ENCODE measurements at places on chromosomes 1 and 21. TPM values are rescaled to one million over a fixed set of nuclear protein-coding genes. Genes with fewer than 3 reads are reported as not detected.

DNA sequence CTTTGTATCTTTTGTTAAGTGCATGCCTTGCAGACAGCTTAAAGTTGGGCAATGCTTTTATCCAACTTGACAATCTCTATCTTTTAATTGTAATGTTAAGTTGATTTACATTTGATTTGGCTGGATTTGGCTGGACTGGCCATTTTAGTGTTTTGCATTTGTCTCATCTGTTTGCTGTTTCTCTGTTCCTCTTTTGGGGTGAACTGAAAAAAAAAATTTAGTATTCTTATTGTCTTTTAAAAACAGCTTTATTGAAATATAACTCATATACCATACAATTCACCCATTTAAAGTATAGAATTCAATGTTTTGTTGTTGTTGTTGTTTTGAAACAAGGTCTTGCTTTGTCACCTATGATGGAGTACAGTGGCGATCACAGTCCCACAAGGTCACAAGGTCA lies 34.4 kb downstream of the DIPK1A start:
- DNase-seq = no peak

CD48 gene
- total RNA-seq = not detected

DNA sequence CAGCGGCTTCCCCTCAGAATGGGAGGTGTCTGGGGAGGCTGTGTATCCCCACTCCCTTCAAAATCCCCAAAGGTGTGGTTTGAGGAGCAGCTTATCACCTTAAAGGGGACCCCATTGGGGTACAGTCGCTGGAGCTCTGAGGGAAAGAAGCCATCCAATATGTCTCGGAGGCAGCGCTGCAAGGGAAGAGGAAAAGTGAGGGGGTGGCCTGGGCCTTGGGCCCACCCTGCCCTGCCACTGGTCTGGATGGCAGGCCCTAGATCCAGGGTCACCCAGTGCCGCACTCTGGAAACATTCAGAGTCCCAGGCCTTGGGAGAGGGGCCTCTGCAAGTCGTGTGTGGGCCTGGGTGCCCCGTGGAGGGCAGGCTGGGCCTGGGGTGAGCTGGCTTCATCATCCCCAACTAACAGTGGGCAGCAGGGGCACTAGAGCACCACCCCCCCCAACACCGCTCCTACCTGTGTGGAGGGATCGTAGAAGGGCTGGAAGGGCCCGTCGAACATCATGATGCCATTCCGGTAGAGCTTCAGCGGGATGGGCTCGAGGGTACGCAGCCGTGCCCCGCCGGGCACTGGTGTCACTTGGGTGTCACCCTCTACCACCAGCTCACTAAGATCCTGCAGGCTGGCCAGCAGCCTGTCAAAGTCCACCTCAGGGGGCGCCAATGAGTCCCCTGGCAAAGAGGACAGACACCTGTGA lies 5.6 kb downstream of the SH3BGRL3 start:
- DNase-seq = no peak

GRCh38 chr1:184900507-184900906 lies 73.8 kb downstream of the NIBAN1 start:
- no peak for DNase-seq

GRCh38 chr1:115184951-115185331 lies 95.6 kb upstream of the TSPAN2 start:
- DNase-seq = no peak

PACC1 gene
- total RNA-seq = 36.3 TPM

DNA sequence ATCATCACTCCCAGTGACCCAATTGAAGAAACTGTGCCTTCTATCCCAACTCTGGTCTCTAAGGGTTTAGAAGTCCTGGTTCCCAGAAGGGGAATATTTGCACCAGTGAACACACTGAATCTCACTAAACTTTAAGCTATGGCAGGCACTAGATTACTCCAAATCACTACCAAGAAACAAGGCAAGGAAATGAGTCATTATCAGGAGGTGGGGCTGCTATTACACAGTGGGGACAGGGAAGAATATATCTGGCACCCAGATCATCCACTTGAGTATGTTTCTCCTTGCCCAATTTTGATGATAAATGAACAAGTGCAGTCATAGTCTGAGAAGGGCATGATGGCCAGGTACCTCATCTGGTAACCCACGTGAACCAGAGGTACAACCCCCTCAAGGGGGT lies 7.0 kb downstream of the MRPL9 start:
- DNase-seq = no peak

SELENOF gene
- total RNA-seq = 112 TPM

- no peak for DNase-seq
These were observed 22.8 kb downstream of the DDR2 start for GRCh38 chr1:162654915-162655620.

- no peak for DNase-seq
These were observed 1.7 kb downstream of the ACBD6 start for GRCh38 chr1:180500689-180501088.

DNA sequence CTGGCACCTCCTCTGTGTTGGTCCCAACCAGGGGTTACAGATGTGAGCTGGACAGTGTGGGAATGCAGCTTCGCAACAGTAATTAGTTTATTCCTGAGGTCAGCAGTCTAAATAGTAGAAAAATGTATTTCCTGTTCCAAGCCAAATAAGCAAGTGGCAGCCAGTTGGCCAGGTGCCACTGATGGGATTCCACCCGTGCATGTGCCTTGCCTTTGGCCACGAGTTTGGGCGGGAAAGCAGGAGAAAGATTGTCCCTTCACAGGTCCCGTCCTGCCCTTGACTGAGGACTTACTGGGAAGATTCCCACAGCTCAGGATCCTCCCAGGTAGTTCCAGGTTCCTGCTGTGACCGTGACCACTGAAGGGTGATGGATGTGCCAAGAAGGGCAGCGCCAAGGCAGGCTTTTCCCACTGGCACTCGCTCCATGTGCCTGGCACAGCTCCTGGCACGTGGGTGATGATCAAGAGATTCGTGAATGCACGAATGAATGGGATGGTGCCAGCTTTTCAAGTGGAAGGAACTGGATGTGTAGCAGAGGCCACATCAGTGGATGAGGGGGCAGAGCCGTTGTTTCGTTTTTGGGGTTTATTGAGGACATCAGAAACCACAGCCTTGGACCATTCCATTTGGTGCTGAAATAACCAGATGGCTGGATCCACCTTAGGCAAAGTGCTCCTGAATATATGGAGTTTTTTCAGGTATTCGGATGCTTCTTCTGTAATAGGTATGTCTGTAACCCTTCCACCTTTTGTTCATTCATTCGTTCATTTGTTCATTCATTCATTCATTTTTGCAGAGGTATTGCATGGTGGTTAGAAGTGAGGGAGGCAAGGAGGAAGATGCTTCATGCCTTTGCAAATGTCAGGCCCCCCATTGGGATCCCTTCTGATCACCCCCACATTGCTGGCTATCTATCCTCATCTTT lies 62.4 kb upstream of the WNT4 start:
- DNase-seq = no peak

GRCh38 chr21:41369105-41369919 lies 7.5 kb downstream of the MX2 start:
- DNase-seq = no peak

DNA sequence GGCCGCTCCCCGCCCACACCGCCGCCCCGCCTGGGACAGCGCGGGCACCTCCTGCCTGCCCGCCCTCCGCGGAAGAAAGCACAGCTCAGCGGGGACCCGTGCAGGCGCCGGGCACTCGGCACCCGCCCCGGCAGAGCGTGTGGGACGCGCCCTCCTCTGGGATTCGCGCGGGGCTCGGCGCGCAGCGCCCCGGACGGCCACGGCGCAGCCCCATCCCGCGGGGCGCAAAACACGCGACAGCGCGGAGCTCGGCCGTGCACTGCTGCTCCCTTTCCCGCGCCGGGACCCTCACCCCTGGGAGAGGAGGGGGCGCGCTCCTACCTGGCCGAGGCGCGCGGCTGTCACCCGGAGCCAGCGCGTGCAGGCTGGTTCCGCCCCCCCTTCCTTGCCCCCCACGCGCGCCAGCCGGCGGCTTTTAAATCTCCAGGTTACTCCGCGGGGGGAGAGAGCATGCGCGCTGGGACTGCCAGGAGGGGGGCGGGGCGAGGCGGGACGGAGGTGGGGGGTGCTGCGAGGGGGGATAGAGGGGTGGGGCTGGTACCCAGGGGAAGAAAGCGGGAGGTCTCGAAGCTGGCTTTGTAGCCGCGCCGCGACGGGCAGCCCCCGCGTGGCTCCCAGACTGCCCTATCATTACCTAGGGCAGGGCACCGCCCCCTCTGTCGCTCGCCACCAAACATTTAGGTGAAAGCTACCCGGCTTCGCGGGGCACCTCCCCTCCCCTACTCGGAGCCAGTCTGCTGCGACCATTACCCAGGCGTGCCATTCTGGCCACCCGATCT lies at the start of gene SLC45A3:
SLC45A3 (minus strand) TSS at position 437 of the 779 bp plus-strand sequence. CDS start 15,853 bp downstream, outside the sequence.
- DNase-seq = no peak

WARS2 gene
- 9.5 TPM for total RNA-seq

GRCh38 chr1:225674381-225674780 lies 21.5 kb upstream of the ENAH start:
- DNase-seq = no peak

RXRG gene
- total RNA-seq = not detected

GFI1 gene
- 0.35 TPM for total RNA-seq

DNA sequence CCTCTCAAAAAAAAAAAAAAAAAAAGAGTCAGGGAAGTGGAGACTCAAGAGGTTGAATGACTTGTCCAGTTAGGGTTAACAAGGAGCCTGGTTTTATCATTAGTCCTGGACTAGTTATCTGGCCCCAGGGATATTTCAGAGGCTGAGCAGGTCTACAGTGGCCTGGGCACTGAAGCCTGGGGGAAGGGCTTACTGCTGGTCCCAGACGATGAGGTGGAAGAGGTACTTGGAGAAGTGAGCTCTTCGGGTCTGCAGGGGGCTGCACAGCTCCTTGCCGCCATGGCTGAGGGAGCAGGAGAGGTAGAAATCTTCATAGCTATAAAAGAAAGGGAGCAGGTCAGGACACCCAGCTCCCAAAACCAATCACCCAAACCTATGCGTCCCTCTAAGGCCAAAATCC lies 40.1 kb downstream of the PIK3C2B start:
- DNase-seq = no peak

KRTAP15-1 gene
- not detected for total RNA-seq

FAM131C gene
- 0.87 TPM for total RNA-seq

DNA sequence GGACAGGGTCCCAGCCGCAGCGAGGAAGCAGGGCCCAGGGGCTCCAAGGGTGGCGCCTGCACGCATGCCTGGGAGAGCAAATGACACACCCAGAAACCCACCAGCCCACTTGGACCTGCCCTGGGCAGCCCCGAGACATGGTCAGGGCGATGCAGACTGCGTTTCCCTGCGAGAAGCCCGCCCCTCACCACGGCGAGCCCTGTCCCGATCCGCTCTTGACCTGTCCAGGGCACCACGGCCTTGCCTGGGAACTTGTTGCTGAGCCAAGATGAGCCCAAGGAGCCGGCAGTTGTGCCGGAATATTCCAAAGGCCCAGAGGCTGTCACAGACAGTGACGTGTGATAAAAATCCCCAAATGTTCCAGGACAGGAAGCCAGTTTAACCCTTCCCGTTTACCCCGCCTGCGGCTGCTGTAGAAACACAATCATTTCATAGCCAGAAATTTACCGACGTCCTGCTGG lies 78.1 kb downstream of the SIK1 start:
- no peak for DNase-seq

DNA sequence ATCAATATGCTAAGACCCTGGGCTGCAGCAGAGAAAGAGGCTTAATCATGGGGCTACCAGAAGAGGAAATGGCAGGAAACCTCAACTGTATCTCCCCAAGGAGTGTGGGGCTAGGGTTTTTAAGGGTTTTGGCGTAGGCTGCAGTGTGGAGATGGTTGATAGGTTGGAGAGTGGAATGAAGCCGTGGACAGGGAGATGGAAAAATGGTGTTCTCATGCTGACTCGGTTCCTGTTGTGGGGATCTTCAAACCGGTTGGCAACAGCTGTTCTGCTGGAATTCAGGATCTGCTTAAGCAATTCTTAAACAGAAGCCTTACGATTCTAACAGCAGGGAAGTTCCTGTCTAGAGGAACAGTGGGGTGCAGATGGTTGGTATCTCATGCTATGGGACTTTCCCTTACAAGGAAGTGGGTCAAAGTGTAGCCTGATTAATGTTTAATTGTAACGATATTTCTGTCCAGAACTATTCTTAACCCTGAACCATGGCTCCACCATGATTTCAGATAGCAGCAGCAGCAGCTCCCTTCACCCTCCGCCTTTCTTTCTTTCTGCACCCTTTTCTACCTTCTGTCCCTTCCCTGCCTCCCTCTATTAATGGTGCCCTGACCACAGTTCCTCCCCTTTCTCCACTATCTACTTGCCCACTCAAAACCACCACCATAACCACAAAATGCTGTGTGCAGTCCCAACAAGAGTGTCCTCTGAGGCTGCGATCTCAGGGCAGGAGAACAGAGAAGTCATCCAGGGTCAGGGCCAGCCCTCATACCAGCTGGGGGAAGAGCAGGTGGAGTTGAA lies 30.8 kb downstream of the RSPH1 start:
- no peak for DNase-seq

DNA sequence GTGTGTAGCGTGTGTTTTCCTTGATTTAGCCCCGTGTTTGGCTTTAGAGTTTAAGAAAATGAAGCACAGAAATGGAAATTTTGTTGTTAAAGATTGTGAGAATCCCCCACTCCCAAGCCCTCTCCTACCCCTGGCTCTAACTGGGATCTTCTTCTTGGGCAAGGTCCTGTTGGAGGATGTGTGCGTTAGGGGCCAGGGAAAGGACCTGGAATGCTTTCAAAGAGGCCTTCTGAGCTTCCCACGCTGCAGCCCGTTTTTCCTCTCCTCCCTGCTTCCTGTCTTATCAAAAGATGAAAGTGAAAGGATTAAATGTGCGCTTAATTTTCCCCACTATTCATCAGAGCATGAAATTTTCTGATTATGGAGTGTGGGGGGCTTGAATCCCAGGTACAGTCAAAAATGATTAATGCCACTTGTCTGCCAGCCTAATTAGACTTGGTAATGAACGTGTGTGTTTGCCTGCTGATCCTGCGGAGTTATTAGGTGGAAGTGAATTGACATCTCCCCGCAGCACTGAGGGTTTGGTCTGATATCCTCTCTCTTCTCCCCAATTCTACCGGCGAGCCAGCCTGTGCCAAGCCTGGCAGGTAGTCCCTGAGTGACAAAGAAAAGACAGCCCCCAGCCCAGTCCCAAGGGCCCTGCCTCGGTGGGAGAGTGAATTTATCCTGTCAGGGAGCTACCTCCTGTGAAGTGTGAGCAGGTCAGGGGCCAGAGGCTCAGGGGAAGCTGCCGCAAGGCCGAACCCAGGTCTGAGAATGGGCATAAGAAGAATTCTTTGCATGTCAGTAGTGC lies 4.9 kb downstream of the RASSF5 start:
- no peak for DNase-seq

- DNase-seq = no peak
These were observed 1.7 kb upstream of the ELOA start for GRCh38 chr1:23741609-23742008.

- DNase-seq = no peak
These were observed 17.5 kb downstream of the EYA3 start for GRCh38 chr1:28070725-28071593.
